ENCODE measurements at places on chromosomes 2 and 18.

- H3K4me1 ChIP-seq = peaks cover 15% of the 10 kb centered on the region
- no peak for DNase-seq
- peaks cover 1% of the 10 kb centered on the region for H3K27me3 ChIP-seq
- no peak overlapping the region for H3K27ac ChIP-seq
- H3K36me3 ChIP-seq = peaks cover 4% of the 10 kb centered on the region
- no peak overlapping the region for H3K4me3 ChIP-seq
Measured at GRCh38 chr2:97723156-97724072, 10.0 kb downstream of the ZAP70 start.

DNA sequence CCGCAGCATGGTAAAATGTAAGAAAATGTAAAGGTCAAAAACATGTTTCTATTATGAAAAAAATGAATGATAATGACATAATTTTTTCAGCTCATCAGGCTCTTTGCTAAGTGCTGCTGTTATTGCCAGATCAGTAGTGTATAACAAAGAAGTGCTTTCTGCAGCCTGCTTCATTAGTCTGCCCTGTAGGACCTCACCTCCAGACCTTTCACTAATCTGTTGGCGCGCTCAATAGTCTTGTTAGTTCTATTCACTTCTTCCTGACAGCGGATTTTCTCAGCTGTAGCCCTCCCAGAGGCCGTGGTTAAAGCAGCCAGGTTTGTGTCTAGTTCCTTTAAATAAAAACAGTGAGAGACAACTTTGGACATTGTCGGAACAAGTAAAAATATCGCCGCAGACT lies 97.7 kb downstream of the CDCA7 start:
- H3K36me3 ChIP-seq = no peaks in the 10 kb centered on the region
- no peak overlapping the region for H3K27ac ChIP-seq
- H3K4me3 ChIP-seq = no peak overlapping the region
- peaks cover 14% of the 10 kb centered on the region for H3K27me3 ChIP-seq
- DNase-seq = no peak
- peaks cover 6% of the 10 kb centered on the region for H3K4me1 ChIP-seq

DNA sequence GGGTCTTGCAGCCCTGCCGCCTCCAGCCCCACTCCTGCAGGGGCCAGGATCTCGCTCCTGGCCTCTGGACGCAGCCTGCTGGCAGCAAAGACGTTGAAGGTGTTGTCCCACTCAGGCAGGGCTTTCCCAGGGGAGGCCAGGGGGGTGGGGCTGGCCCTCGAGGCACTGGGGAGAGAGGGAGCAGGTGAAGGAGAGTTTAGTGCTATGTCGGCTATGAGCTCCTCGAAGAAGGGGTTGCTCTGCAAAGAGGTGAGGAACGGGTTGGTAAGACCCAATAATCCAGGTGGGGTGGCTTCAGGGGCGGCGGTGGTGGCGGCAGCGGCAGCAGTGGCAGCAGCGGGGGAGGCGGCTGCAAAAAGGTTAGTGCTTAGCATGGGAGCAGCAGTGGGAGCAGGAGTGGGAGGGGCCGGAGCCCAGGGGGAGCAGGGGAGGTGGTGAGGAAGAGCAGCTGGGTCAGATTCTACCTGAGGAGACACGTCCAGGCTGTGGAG lies 9.7 kb upstream of the SFXN5 start:
- DNase-seq = no peak
- no peak overlapping the region for H3K27ac ChIP-seq
- no peak overlapping the region for H3K4me3 ChIP-seq
- no peaks in the 10 kb centered on the region for H3K36me3 ChIP-seq
- H3K4me1 ChIP-seq = peaks cover 2% of the 10 kb centered on the region

DNA sequence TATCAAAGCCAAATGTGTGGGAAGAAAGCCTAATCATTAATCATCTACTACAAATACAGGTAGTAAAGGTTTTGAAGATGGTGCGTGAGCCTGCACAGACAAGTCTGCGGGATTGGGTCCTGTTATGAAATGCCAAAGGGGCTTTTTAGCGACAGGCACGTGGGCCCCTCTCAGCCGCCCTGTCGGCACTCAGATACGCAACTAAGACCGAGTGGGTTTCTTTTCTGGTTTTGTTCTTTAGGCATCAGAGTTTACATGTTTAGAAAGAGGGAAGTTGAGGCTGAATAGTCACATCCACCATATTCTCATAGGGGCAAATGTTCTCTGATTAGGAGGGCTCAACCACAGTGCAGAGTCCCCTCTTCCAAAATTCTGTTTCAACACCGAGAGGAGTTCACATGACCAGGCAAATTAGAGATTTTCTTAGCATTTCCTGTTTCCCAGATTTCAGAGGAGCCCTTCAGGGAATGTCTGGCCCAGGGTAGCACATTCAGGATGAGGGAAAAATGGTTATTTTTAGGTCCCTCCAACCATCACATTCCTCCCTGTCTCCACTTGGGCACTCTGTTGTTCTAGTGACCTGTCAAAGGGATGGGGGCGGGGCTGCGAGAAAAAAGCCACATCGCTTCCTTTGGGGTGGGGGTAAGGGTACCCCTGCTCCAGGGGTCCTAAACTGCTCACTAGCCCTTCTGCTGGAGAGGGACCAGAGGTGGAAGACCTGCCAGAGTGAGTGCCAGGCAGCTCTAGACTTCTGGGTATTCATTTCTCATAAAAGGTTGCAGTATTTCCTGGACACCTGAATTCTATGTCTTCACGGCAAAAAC lies 159.2 kb downstream of the BCL2 start:
- DNase-seq = no peak
- peaks cover 76% of the 10 kb centered on the region for H3K4me1 ChIP-seq
- H3K4me3 ChIP-seq = peak overlapping the region; percentile 72
- peaks cover 9% of the 10 kb centered on the region for H3K36me3 ChIP-seq

DNA sequence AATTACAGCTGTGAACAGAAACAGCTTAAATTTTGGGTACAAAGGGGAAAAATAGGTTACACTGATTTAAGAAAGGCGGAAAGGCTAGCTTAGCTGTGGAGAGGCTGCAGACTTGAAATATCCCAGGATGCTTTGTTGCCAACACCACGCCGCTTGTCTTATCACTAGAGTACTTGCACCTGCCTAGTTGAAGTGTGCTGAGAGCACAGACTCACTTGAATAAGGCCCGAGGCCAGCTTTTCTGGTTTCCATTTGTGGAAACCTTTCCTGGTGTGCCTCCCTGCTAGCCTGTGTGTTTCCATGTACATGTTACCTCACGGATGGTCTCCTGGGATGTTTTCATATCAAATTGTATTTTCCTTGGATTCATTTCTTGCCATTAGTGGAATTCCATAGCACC lies 3.2 kb downstream of the CABLES1 start:
- no peak overlapping the region for H3K27ac ChIP-seq
- peaks cover 16% of the 10 kb centered on the region for H3K27me3 ChIP-seq
- H3K36me3 ChIP-seq = no peaks in the 10 kb centered on the region

DNA sequence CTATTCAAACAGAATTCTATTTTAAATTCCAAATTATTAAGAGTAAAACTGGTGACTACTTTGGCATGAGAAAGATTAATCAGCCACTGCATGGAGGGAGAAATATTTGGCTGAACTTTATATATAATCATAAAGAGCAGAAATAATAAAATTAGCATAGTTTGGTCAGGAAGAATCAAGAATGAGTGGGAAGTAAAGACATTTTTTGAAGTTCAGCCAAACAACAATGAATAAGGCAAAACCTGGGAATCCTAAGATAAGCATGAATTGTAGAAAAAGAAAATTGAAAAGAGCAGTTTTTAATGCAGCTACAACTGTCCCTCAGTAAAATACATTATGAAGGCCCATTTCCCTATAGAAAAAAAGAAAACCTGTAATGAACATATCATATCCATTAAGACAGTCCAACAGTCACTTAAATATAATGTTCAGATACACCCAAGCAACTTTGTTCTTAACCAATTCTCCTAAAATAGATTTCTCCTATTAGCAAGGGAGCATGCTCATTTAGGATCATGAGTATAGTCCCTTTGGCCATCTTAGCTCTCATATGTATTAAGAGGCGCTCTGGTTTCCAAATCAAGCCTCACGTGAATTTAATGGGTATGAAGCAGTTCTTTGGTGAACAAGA lies 6.5 kb downstream of the TMEM17 start:
- H3K4me3 ChIP-seq = no peak overlapping the region
- H3K27me3 ChIP-seq = no peaks in the 10 kb centered on the region
- H3K4me1 ChIP-seq = no peaks in the 10 kb centered on the region
- no peak for DNase-seq
- H3K27ac ChIP-seq = no peak overlapping the region

Measured in memory B cell (primary cell).